Activated T-helper 1 cell treated with anti-CD3 and anti-CD28 coated beads, Interleukin-2, amount 50 U/mL, for 16 hours (primary cell): ENCODE measurements at places on chromosomes 16 and 17.
A peak's percentile ranks its signal among the peaks of the same experiment; 100 is the strongest.

DNA sequence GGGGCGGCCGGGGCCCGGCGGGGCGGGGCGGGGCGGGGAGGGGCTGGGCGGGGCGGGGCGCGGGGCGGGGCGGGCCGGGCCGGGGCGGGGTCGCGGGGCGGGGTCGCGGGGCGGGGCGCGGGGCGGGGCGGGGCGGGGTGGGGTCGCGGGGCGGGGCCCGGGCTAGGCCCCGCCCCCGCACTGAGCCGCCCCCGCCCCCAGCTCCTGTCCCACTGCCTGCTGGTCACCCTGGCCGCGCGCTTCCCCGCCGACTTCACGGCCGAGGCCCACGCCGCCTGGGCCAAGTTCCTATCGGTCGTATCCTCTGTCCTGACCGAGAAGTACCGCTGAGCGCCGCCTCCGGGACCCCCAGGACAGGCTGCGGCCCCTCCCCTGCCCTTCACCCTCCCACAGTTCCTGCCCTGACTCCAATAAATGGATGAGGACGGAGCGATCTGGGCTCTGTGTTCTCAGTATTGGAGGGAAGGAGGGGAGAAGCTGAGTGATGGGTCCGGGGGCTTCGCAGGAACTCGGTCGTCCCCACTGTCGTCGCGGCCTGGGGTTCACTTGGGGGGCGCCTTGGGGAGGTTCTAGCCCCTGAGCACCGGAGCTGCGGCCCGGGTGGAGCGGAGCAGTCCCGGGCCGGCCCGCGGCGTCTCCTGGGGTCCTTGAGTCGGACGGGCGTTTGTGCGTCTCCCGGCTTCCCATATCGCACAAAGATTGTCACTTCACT lies 795 bp upstream of the HBM start:
- no peak for DNase-seq

GRCh38 chr17:71432378-71433315 lies 688.2 kb upstream of the SOX9 start:
- DNase-seq, result no peak

- no peak for DNase-seq
Observed at GRCh38 chr17:4549781-4550533, 5.2 kb downstream of the MYBBP1A start.

GRCh38 chr16:81595629-81596292 lies 151.2 kb downstream of the CMIP start:
- no peak for DNase-seq

GRCh38 chr17:38451030-38451839 lies 23.0 kb downstream of the ARHGAP23 start:
- no peak for DNase-seq

DNA sequence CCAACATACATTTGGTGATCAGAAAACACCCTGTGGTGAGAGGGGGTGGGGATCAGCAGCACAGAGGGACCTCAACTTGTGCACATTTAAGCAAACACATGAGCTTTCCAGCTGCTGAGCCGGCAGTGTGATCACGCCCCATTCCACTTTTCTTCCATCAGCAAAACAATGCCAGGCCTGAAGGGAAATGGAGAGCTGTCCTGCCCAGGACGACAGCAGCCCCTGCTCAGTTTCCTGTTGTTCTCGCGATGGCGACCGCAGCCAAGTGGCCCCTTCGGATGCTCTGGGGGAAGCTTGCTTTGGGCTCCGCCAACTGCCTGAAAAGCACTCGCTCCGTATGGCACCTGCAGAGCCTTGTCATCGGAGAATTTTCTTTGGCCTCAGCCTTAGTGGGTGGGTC lies 272.3 kb downstream of the FOXL1 start:
- DNase-seq, result no peak

DNA sequence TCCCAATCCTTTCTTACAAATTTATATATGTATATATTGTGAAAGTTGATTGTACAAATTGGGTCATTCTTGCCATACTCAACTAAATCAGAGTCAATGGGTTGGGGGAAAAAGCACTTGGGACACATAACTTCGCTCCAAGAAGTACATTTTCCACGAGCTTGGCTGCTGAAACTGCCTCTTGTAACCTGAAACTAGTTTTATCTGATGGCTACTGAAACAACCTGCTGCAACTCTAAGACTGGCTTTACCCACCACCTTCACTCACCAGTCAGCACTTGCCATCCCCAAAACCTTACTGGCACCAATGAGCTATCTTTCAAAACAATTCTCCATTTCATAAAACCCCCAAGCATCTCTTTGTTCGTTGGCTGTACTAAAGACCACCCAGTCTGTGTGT lies 14.5 kb upstream of the MYCBPAP start:
- DNase-seq, result no peak

- DNase-seq, result no peak
Observed at GRCh38 chr16:29315916-29316517, 90.5 kb downstream of the NPIPB11 start.

DNA sequence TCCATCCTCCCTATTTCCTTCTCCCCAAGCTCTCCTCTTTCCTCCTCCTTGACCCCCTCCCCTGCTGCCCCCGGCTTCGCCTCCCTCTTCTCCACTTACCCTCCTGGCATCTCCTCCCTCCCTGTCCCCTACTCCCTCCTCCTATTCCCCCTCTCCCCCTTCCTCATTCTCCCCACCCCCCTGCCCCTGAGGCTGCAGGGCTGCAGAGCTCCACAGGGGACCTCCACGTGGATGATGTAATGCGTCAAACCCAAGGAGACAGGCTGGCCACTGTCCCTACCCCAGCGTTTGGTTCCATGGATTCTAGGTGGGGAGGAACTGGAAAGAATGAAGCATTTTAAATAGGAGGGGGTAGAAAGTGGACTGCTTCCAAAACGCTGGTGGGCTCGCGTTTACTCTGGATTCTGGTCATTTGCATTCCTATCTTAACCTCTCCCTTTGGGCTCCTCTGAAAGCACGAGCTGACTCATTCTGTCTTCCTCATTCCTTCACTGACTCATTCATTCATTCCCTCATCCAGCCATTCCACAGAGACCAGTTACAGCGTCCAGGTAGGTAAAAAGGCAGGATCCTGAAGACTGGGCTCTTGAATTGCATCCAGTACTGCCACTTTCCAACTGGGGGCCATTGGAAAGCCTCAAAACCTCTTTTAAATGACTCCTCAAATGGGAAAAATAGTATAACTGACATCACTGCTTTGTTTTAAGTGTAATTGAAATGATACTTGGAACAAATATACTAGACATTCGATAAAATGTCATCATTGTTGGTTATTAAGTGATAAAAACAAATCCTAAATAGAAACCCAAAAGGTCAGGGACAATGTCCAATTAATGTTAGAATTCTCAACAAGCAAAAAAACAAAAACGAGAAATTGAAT lies 943 bp upstream of the COTL1 start:
- no peak for DNase-seq

- DNase-seq, result no peak
Observed at GRCh38 chr16:12833926-12834325, 30.2 kb upstream of the CPPED1 start.

- no peak for DNase-seq
Observed at GRCh38 chr16:69395859-69396186, 10.0 kb upstream of the TERF2 start.

GRCh38 chr16:86566966-86567700 lies 504 bp downstream of the FOXC2 start:
- DNase-seq, result no peak

GRCh38 chr16:2814551-2815298 lies 2.3 kb upstream of the PRSS21 start:
- DNase-seq, result no peak

DNA sequence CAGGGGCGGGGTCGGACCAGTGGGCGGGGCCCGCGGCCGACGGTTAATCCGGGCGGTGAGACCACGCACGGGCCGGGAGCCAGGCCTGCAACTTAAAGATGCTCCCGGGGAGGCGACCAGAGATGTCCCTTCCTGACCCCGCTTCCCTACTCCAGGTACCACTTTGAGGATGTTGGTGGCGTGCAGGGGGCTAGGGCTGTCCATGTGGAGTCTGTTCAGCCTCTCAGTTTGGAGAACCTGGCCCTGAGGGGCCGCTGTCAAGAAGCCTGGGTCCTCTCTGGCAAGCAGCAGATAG lies 580 bp downstream of the RANGRF start:
- no peak for DNase-seq

GRCh38 chr16:12583237-12583897 lies 220.3 kb downstream of the CPPED1 start:
- DNase-seq, result no peak

DNA sequence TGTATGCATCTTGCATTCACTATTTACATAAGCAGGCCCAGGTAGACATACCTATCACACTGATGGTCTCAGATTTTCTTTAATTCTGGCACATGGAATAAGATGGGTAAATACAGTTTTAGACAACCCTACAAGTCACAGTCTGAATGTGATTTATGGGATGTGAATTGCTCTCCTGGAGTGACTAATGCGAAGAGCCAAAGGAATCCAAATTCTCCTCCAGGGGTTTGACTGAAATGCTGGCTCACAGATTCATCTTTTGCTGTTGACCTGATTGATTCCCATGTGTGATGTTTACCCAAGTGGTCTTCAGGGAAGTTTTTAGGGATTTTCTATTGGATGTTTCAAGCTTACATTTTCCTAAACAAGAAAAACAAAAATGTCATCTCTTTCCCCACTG lies 277.9 kb upstream of the MON1B start:
- DNase-seq, result no peak

DNA sequence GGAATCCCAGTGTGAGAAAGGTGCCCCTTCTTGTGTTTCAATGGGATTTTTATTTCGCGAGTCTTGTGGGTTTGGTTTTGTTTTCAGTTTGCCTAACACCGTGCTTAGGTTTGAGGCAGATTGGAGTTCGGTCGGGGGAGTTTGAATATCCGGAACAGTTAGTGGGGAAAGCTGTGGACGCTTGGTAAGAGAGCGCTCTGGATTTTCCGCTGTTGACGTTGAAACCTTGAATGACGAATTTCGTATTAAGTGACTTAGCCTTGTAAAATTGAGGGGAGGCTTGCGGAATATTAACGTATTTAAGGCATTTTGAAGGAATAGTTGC lies 567 bp downstream of the UBB start:
- peak; percentile 17 for DNase-seq

DNA sequence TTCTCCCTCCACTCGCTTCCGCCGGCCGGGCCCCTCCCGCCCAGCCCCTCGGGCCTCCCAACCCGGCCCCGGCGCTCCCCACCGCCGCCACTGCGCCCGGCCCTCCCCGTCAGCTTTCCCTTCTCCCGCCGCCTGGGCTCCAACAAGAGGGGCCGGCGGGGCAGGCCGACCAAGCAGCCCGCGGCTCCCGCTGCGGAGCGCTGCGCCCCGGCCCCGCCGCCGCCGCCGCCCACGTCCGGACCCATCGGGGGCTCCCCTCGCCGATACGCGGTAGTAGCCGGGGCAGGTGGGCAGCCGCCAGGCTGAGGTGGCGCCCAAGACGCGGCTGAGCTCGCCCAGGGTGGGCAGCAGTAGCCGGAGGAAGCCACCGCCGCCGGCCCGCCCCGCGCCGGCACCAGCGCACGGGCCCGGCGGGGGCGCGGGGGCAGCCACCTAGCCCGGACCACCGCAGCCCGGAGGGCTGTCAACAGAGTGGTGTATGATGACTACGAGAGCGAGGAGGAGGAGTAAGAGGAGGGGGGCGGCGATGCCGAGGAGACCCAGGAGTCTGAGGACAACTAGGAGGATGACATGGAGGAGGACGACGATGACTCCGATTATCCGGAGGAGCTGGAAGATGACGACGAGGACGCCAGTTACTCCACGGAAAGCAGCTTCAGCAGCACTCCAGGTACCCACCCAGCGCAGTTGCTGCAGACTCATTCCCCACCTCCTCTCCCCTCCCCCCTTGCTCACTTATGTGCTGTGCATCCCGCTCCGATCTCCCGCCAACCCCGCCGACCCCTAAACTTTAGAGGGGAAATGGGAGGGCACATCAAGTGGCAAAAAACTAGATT lies 498 bp downstream of the LRRC37B start:
- no peak for DNase-seq

DNA sequence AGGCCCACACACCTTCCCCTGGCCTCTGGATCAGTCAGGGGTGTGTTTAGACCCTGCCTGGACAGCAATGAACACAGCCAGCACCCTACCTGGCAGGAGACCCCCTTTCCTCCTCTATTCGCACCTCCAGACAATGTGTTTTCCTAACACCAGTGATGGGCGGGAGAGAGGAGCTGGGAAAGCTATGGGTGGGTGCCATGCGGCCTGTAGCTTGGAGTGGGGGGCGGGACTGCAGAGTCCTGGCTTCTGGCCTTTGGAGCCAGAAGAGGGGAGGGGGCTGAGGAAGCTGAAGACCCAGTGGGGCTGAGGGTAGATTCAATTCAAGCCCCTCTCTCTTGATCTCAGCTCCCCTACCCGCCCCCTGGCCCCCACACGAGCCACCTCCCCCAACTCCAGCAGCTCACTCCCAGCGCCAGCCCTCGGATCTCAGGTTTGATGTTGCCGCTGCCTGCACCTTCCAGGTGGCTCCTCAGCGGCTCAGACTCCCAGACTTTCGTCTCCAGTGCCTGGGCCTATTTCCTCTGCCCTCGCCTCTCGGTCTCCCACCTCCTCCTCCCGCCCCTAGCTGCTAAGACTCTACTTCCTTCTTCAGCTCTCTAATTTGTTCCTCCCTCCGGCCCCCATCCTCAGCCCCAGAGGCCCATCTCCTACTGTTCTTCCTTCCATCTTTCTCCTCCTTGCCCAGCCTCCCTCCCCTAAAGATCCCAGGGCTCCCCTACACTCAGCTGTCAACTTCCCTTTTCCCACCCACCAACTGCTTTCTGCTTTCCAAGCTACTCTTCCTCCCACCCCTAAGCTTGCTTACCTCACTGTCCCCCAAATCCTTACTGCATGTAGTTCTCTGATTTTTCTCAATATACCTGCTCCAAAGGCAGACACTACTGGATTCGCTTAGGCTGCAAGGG lies 6.8 kb upstream of the SP6 start:
- no peak for DNase-seq

DNA sequence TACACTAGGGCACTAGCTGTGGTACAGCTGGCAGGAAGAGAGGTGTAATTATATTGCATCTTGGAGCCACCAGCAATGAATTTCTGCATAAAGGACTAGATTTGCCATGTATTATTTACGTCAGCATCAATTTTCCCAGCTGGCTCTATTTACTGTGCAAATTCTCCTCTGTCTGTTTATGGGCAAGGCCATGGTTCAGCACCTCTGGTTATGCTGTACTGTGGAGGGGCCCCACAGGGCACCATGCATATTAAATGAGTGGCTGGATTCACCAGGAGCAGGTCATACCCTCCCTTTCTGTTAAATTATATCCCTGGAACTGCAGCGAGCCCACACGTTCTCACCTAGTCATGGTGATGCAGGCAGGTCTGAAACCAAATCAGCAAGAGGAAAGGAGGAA lies 19.8 kb downstream of the RAD51D start:
- no peak for DNase-seq

GRCh38 chr16:3147046-3147756 lies 12.4 kb downstream of the ZNF213 start:
- no peak for DNase-seq

DNA sequence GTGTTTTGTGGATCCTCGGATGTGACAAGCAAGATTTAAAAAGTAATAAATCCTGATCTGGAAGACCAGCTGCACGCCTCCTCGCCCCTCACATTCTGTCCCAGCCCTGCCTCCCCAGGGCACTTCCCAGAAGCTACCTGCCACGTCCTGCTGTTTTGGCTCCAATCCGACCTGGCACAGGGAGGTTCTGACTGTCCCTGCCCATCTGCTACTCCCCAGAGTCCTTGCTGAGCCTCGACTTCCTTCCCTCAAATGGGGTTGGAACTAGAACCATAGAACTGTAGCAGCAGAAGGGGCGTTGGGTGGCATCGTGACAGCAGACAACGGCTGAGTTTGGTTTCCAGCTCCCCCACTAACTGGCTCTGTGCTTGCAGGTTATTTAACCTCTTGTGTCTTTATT lies 71.7 kb downstream of the RPH3AL start:
- no peak for DNase-seq

- DNase-seq, result no peak
Observed at GRCh38 chr17:80970044-80970761, 21.4 kb upstream of the CHMP6 start.

GRCh38 chr16:62424206-62424605 lies 388.0 kb upstream of the CDH8 start:
- DNase-seq, result no peak
